Mesothelial cell of epicardium (in vitro differentiated cells): ENCODE measurements at places on chromosomes 2 and 18. TPM values are rescaled to one million over a fixed set of nuclear protein-coding genes. Genes with fewer than 3 reads are reported as not detected.

Gene CTAGE1
- total RNA-seq, result 0.07 to 0.13 TPM (median 0.11 TPM) in 3 replicates

Gene TLX2
- total RNA-seq, result 0.18 TPM in 1 of 3 replicates, not detected in the others

Gene EMILIN2
- total RNA-seq, result 30.2 to 31.3 TPM (median 30.2 TPM) in 3 replicates

Gene RUFY4
- total RNA-seq, result not detected in 3 replicates

Gene UGT1A3
- total RNA-seq, result not detected in 3 replicates

Gene PID1
- 2.0 to 2.4 TPM (median 2.1 TPM) in 3 replicates for total RNA-seq

Gene SERPINB12
- not detected in 3 replicates for total RNA-seq

Gene GPBAR1
- total RNA-seq, result 0.55 to 0.93 TPM (median 0.78 TPM) in 3 replicates

Gene POTEJ
- not detected in 3 replicates for total RNA-seq

Gene MOB4
- 22.5 to 26.0 TPM (median 26.0 TPM) in 3 replicates for total RNA-seq

Gene CNTNAP5
- total RNA-seq, result 0.22 to 1.1 TPM (median 0.29 TPM) in 3 replicates

Gene METTL4
- total RNA-seq, result 9.6 to 14.4 TPM (median 10.7 TPM) in 3 replicates

Gene OTOS
- total RNA-seq, result not detected in 3 replicates

Gene FEV
- total RNA-seq, result 0.16 to 0.29 TPM (median 0.22 TPM) in 3 replicates

Gene TRIM43
- not detected in 3 replicates for total RNA-seq

Gene RFX8
- 0.65 to 0.86 TPM (median 0.66 TPM) in 3 replicates for total RNA-seq

GRCh38 chr2:34912084-34912483 lies 1313.0 kb upstream of the FAM98A start:
- DNase-seq, result no peak

GRCh38 chr2:72864500-72864899 lies 22.7 kb upstream of the SPR start:
- no peak for DNase-seq

GRCh38 chr2:146125551-146125950 lies 1605.6 kb upstream of the ZEB2 start:
- DNase-seq, result no peak

- no peak for DNase-seq
These were observed 497.7 kb downstream of the STK39 start for GRCh38 chr2:167749660-167750059.

DNA sequence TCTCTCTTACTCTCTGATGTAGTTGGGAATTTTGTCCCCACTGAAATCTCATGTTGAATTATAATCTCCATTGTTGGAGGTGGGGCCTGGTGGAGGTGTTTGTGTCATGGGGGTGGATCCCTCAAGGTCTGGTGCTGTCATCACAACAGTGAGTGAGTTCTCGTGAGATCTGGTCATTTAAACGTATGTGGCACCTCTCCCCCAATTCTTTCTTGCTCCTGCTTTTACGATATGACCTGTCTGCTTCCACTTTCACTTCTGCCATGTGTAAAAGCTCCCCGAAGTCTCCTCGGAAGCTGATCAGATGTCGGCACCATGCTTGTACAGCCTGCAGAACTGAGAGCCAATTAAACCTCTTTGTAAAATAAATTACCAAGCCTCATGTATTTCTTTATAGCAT lies 337.8 kb upstream of the CDH2 start:
- no peak for DNase-seq

DNA sequence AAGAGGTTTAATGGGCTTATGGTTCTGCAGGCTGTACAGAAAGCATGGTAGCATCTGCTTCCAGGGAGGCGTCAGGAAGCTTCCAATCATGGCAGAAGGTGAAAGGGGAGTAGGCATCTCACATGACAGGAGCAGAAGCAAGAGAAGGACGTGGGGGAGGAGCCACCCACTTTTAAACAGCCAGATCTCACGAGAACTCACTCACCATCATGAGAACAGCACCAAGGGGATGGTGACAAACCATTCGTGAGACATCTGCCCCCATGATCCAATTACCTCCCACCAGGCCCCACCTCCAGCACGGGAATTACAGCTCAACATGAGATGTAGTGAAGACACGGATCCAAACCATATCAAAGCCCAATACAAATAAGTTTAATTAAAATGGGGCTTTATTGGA lies 113.8 kb downstream of the ATL2 start:
- DNase-seq, result no peak

GRCh38 chr2:104704496-104705245 lies 149.2 kb upstream of the POU3F3 start:
- DNase-seq, result no peak

DNA sequence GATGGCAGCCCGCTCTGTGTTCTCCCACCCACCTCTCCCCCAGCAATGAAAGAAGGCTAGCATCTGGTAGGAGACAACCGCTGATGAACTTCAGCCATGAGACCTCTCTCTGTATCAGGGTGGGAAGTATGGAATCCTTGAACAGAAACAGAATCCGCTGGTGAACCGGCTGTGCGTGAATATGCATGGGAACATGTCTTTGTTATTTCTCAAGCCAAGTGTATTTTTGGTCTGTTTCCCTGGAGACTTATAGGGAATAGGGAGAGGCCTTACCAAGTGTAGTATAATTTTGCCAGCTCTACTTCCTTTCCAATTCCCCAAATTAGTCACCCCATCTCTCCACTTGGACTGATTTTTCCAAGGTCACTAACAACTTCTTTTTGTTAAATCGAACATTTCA lies 30.1 kb downstream of the WNT10A start:
- no peak for DNase-seq

GRCh38 chr2:11329776-11330175 lies 14.7 kb downstream of the ROCK2 start:
- DNase-seq, result no peak

GRCh38 chr2:100982431-100982861 lies 19.6 kb upstream of the RPL31 start:
- DNase-seq, result no peak

DNA sequence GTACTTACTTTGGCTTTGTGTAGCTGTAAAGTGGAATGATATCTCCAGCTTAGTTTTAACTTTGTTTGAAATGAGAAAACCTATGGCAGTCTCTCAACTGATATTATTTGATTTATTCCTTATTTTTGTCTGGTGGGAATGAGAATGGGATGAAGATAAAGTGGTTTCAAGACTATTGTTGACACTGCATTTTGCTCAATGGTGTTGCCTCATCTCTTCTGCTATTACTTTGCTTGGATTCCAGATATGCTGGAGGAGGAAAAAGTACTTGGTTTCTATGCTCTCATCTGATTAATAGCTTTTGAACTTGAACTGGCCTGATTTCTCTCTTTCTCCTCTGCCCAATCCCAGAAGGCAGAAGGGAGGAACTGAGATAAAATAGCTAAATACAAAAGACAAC lies 198.2 kb downstream of the CTNNA2 start:
- no peak for DNase-seq

GRCh38 chr2:102718387-102719316 lies 43.2 kb upstream of the TMEM182 start:
- DNase-seq, result no peak

- no peak for DNase-seq
These were observed 293.7 kb upstream of the HDAC4 start for GRCh38 chr2:239694487-239694886.

DNA sequence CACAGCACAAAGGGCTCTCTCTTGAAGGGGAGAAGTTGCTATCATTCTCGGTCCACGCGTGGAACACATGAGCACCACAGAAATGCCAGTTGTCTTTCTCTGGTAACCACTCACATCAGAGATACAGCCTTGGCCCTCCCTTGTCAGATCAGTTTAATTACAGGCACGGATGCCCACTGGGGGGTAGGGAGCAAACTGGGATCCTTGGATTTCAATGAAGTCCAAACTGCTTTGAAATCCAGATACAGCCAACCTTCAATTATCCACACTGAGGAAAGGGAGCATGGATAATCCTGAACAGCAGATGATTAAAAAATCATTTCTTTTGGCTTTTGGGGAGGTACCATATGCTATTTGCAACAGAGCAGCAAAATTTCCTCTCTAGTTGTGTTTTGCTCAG lies 63.7 kb upstream of the DAPL1 start:
- no peak for DNase-seq

GRCh38 chr18:2981212-2981728 lies 31.7 kb downstream of the LPIN2 start:
- no peak for DNase-seq

DNA sequence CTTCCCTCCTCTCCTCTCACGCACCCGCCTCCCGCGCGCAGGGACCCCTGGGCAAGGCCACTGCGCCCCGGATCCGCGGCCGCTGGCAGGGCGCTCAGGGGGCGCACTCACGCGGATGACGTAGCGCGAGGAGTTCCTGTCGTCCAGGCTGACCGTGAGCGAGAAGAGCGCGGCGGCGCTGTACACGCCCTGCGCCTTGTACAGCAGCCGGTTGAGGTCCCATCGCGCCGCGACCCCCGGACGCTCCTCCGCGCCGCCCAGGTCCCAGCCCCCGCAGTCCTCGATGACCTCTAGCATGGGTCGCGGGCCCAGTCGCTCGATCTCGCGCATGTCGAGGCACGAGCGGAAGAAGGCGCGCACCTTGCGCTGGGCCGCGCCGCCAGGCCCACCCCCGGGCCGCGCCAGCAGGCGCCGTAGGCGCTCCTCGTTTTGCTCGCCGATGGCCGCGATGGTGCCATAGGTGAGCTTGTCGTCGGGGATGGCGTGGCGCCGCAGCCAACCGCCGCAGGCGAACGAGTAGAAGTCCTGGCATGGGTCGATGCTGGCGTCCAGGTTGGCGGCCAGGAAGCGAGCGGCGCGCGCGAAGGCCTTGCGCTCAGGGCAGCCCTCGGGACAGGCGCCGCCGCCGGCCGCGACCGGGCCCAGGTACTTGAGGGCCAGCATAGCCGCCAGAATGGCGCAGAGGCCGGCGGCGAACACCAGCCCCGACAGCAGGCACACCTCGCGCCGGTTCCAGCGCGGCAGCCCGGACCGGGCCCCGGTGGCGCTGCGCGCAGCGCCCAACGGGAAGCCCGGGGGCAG lies 1.7 kb downstream of the ECEL1 start:
- DNase-seq, result no peak

DNA sequence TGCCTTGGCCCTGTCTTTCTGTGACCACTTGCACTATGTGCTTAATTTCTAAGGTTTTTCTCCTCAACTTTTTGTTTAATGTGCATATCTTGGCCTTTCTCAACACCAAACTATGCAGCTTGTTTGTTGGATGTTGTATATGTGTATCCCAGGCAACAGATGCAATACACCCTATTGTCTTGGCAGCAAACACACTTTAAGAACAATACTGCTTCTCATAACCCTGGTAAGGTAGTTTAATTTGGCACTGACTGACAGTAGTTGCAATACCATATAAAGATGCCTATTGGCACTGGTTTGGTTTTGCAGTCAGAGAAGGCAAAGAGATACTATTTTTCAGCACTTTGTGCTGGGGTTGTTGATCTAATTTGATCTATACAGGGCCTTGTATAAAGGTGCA lies 360.7 kb upstream of the CWC22 start:
- DNase-seq, result no peak

DNA sequence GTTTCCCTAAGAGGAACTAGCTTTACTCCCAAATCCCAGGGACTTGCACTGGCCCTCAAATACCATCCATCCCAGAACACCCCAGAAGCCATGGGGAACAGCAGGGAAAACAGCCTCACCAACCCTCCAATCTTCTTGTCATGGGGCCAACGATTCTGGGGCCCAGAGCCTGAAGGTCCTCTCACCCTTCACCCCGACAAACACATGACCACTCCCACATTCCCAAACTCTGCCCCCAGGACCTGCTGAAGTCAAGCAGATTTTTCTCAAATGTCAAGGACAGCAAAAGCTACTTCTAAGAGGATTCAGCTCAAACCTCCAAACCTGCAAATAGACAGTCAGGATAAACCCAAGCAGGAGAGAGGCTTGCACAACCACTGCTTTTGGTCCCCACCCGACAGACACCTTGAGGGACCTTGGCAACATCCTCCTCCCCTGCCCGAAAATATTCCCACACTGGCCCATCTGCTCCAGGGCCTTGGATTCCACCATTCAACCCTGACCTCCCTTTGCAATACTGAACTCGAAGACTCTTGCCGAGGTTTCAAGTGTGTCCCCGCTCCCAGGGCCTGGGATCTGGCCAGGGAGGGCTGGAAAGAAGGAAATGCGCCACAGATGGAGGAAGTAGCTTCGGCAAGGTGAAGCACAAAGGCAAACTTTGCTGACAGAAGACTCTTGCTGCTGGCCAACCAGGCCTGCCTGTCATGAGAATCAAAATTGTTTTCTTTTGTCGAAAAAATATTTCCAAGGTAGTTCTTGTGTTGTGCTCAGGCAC lies 143.3 kb downstream of the ZFP36L2 start:
- DNase-seq, result no peak

DNA sequence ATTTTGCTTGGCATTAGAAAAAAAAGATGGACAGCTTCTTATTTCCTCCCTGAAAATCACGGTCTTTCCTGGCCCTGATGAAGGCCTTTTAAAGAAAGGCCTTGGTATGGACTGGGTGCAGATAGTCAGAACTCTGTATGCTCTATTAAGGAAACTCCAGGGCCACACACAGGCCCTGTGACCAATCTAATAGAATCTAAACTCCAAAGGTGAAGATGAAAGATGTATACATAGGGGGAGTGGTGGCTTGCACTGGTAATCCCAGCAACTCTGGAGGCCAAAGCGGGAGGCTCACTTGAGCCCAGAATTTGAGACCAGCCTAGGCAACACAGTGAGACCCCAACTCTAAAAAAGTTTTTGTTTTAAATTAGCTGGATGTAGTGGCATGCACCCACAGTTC lies 37.3 kb downstream of the OXER1 start:
- DNase-seq, result no peak

DNA sequence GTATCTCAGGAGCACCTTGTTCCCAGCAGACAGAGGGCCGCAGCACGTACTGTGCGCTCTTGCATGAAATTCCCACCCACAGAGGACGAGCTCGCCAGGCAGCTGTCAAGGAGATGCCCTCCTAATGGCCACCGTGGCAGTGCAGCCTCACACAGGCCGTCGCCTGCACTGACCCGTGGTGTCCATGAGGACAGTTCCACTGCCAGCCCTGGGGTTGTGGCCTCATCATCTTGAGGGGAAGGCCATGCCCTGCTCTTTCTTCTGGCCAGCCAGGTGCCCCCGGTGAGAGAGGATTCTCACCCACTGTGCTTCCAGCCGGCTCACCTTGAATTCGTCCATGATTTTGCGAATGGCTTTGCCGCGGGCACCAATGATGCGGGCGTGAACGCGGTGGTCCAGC lies 42.0 kb downstream of the ANO7 start:
- DNase-seq, result no peak

DNA sequence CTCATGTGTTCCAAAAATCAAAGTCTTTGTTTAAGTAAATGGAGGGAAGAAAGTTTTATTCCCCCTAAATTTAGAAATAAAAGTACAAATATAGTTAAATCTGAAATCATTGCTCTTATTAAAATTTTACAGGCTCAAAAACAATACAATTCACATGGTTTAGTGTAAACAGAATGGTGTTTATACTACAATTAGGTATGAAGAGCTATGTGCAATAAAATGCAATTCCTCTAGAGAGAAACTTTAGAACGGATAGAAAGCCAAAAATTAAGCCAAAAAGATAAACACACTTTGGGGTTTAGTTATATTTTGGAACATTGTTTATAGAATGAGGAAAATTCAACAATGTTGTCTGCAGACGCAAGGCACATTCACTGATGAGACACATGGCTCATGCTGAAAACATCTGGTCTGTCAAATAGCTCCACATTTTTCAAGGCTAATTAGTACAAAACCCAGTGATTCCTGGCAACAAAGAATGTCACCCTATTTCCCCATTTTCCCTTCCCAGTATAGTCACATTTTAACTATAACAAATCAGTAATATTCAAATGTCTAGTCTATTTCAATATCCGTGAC lies 103.3 kb downstream of the EXOC6B start:
- no peak for DNase-seq
